GM12878 (cell line): ENCODE measurements at places on chromosomes 11 and 22. TPM values are rescaled to one million over a fixed set of nuclear protein-coding genes. Genes with fewer than 3 reads are reported as not detected.

Gene SLC37A2
- total RNA-seq, result 3.0 and 3.4 TPM in 2 replicates

Gene NDUFS8
- 169 and 176 TPM in 2 replicates for total RNA-seq

Gene NLRP10
- total RNA-seq, result not detected in 2 replicates

DNA sequence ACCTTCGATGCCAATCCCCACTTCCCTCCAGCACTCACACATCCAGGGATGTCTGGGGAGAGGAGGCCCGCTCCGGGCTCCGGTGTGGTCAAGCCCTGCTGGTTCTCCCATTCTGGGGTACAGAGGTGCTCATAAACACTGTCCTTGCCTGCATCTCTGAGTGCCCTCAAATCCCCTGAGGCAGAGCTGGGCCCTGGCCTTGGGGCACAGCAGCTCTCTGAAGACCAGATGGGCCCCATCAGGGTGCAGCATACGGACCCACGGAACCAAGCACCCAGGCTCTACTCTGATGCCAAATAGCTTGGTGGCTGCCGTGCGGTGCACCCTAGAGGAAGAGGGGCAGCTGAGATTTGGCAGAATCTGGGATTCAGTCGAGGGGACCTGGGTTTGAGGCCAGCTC, 35.7 kb upstream of the NNMT start:
- no peaks in the 10 kb centered on the region for H3K4me1 ChIP-seq
- H3K4me3 ChIP-seq, result no peak overlapping the region
- no peak for DNase-seq
- no peaks in the 10 kb centered on the region for H3K36me3 ChIP-seq
- peaks cover 4% of the 10 kb centered on the region; the same call in 1 of the 2 replicates for H3K27me3 ChIP-seq

DNA sequence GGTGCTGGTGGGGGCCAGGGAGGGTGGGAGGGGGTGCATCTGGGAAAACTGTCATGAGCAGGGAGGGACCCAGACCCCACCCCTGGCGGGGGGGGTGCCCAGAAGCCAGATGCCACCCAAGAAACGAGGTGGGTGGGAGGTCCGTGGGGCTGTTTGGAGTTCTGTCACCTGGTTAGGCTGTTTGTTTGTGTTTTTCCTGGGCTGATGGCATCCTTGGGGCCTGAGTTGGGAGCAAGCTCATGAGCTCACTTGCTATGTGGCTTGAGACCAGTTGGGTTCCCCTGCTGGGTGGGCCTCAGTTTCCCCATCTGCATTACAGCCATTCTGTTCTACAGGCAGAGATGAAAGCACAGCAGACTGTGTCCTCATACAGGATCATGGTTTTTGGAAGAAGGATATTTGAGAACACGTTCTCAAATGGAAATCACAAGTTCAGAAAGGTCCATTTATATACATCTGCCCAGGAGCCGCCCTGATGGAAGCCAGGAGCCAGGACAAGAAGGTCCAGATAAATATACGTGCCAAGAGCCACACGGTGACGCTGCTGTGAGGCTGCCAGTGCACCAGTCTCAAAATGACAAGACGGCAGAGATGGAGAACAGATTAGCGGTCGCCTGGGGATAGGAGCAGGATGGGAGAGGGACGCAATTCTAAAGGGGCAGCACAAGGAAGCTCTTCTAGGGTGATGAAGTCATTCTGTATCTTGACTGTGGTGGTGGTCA, 312.9 kb downstream of the MN1 start:
- no peak overlapping the region for H3K4me3 ChIP-seq
- no peaks in the 10 kb centered on the region for H3K4me1 ChIP-seq
- H3K27me3 ChIP-seq, result no peaks in the 10 kb centered on the region
- no peaks in the 10 kb centered on the region for H3K36me3 ChIP-seq

DNA sequence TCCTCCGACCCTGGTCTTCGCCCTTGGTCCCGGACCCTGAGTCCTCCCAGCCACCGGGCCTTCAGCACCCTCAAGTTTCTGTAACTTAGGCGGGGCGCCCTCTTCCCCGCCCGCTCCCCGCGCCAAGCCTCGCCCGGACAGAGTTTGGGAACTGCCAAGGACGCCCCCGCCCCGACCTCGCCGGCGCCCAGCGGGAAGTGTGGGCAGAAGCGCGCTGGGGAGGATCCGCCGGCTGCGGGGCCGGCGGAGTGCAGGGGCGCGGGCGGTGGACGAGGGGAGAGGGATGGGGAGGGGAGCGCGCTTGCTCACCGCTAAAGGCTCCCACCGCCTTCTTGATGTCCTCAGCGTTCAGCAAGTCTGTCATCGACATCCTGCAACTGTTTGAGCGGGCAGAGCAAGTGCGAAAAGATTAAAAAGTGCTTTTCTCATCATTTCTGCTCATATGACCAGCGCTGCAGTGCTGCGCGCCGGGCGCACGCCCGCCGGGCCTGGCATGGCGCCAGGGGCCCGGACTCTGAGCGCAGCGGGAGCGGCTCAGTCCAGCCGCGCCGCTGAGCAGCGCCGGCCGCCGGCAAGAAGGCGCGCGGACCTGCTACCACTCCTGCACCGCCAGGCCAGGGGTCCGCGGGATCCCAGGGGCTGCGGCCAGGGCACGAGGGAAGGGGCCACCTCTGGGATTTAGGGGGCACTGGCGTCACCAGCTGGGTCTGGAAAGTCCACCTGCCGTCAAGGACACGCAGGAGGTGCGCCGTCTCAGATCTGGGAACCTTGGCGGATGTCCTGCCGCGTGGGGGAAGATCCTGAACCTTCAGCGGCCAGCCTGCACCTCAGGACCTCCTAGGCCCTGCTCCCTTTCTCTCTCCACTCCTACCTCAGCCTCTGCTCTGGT, at the start of gene PVALB:
Gene PVALB, minus strand, starts transcription at position 400 of the 889 bp plus-strand sequence. Its CDS starts 30 bp downstream, at position 370.
- no peak within 1 kb of the TSS for H3K27ac ChIP-seq
- no peak within 1 kb of the TSS for H3K4me3 ChIP-seq
- no peaks in the 10 kb centered on the region for H3K36me3 ChIP-seq

DNA sequence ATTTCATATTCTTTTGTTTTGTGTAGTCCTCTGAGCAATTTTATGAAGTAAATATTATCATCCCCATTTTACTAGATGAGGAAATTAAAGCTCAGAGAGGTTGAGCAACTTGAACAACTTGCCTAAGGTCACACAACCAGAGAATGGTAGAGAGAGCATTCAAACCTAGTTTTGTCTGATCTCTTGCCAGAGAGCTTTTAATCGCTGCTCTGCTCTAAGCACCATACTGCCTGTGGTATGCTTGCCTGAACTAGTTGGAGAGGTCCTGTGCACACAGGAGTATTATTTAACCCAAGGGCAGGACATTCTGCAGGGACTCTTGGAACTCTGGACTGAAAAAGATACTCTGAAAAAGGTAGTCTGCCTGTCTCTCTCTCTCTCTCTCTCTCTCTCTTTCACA, 38.5 kb downstream of the TRAF6 start:
- H3K27ac ChIP-seq, result no peak overlapping the region
- H3K27me3 ChIP-seq, result no peaks in the 10 kb centered on the region
- H3K4me1 ChIP-seq, result no peaks in the 10 kb centered on the region

GRCh38 chr11:127737499-127737898, 736.9 kb upstream of the KIRREL3 start:
- DNase-seq, result no peak
- H3K27me3 ChIP-seq, result no peaks in the 10 kb centered on the region
- no peak overlapping the region for H3K27ac ChIP-seq
- no peak overlapping the region for H3K4me3 ChIP-seq

DNA sequence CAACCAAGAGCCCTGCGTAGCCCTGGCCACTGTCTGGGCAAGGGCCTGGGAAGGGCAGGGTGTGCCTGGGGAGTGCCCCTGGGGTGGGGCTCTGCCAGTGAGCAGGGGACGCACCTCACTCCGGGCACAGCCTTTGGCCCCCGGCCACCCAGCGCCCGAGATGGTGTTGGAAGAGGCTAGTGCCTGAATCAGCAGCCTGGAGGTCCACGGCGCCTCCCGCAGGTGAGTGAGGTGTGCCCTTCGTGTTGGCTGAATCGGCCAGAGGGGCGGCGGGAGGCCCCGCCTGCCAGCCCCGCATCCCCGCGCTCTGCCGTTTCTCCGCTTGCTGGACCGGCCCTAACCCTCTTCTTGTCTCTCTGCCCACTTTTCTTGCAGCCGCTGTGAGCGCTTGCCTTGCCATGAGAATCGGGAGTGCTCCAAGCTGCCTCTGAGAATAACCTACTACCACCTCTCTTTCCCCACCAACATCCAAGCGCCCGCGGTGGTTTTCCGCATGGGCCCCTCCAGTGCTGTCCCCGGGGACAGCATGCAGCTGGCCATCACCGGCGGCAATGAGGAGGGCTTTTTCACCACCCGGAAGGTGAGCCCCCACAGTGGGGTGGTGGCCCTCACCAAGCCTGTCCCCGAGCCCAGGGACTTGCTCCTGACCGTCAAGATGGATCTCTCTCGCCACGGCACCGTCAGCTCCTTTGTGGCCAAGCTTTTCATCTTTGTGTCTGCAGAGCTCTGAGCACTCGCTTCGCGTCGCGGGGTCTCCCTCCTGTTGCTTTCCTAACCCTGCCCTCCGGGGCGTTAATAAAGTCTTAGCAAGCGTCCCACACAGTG, 60.1 kb downstream of the FBLN1 start:
- H3K27ac ChIP-seq, result no peak overlapping the region
- H3K36me3 ChIP-seq, result no peaks in the 10 kb centered on the region
- no peak for DNase-seq
- no peak overlapping the region for H3K4me3 ChIP-seq

- peak within 1 kb of the TSS; percentile 89 for H3K4me3 ChIP-seq
- H3K27me3 ChIP-seq, result no peaks in the 10 kb centered on the region
- H3K4me1 ChIP-seq, result peaks cover 41% of the 10 kb centered on the region
- no peaks in the 10 kb centered on the region for H3K36me3 ChIP-seq
Measured at GRCh38 chr22:26589845-26590736, at the start of gene TPST2. Gene TPST2, minus strand, starts transcription at chr22:26590132. Its CDS starts 48,502 bp downstream, at chr22:26541630.

GRCh38 chr22:46797355-46797754, 34.9 kb downstream of the TBC1D22A start:
- H3K4me1 ChIP-seq, result no peaks in the 10 kb centered on the region
- H3K4me3 ChIP-seq, result no peak overlapping the region
- no peak overlapping the region for H3K27ac ChIP-seq
- H3K36me3 ChIP-seq, result peaks cover 62% of the 10 kb centered on the region

- no peaks in the 10 kb centered on the region for H3K27me3 ChIP-seq
- no peak for DNase-seq
- no peak overlapping the region for H3K4me3 ChIP-seq
- H3K4me1 ChIP-seq, result peaks cover 15% of the 10 kb centered on the region
- no peak overlapping the region for H3K27ac ChIP-seq
Measured at GRCh38 chr11:7592711-7593110, 78.9 kb downstream of the PPFIBP2 start.

GRCh38 chr22:36455571-36456463, 25.6 kb downstream of the TXN2 start:
- peaks cover 37% of the 10 kb centered on the region for H3K4me1 ChIP-seq
- H3K4me3 ChIP-seq, result peak overlapping the region; percentile 83; the same call in 1 of the 2 replicates
- no peaks in the 10 kb centered on the region for H3K36me3 ChIP-seq
- H3K27me3 ChIP-seq, result no peaks in the 10 kb centered on the region
